ENCODE measurements at places on chromosomes 11 and 22.

- DNase-seq = no peak
These were observed 626 bp downstream of the FLRT1 start for GRCh38 chr11:64036087-64037026.

GRCh38 chr11:120173807-120174206 lies 35.9 kb upstream of the TRIM29 start:
- DNase-seq = no peak

DNA sequence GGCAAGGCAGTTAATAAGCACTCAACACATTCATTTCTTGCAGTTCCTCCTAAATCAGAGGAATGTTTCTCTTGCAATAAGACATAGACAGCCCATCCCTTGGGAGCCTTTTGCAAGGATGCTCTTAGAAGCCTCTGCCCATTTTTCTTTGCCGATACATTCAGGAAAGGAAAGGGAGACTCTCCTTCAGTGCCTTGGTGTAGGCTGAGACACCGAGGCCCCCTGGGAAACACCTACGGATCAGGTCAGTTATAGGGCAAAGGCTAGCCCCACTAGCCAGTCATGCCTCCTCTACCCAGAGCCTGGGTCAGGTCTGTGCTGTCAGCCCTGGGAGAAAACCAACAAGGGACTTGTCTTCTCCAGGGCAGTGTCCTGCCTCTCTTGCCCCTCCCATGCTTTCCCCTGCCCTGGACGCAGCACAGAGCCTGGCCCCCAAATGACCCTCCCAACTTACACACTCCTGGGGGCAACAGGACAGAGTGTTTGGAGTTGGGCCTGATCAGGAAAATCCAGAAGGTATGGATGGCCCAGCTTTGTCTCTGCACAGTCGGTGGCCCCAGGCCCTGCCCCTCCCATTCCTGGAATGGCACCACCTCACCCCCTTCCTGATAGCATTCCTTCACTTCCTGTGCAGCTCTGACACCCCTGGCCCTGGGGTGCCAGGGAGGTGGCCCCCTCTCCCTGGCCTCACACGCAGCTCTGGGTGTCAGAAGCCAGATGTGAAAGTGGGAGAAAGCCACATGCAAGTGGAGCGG lies 18.3 kb downstream of the ANKK1 start:
- DNase-seq = no peak

GRCh38 chr11:31847761-31848160 lies 36.6 kb upstream of the PAX6 start:
- DNase-seq = no peak

GRCh38 chr11:69374110-69374945 lies 80.4 kb downstream of the MYEOV start:
- DNase-seq = no peak

- no peak for DNase-seq
These were observed 87.2 kb downstream of the KCNC1 start for GRCh38 chr11:17821648-17822400.

- DNase-seq = no peak
These were observed 8.6 kb downstream of the PLA2G6 start for GRCh38 chr22:38172832-38173640.

DNA sequence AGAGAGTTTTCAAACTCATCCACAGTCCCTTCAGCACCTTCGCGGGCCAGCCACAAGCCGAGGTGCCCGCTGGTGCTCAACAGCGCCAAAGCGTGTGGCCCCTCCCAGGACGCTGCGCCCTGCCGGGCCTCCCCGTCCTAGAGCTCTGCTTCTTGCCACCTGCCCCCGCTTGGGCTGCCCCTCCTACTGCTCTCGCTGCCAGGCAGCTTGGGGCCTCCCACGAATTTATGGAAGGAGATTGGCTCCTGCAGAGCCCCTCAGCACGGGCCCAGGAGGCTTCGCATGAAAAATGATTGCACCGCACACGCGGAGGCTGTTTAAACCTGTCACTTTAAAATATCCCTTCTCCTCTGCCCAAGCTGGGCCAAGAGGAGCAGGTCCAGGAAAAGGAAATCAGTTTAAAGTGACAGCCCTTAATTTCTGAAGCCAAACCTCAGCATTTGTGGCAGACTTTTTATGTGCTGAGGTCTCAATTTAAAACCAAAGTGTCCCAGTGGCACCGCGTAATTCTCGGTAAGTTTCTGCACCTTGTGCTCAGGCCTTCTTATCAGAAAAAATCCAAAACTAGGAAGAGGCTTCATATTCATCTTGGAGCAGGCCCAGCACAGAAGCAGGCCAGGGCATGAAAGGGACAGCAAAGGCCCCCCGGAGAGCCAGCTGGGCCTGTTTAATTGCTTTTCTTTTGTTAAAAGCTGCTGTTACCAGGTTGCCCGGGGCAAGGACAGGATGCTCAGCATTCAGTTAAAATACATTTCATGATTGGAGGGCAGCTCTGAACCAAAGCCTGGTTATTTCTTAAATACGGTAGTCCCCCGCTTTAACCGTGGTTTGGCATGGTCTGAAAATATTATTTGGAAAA lies 303.6 kb downstream of the OPCML start:
- DNase-seq = no peak

GRCh38 chr22:25760294-25760693 lies 18.3 kb downstream of the MYO18B start:
- no peak for DNase-seq

DNA sequence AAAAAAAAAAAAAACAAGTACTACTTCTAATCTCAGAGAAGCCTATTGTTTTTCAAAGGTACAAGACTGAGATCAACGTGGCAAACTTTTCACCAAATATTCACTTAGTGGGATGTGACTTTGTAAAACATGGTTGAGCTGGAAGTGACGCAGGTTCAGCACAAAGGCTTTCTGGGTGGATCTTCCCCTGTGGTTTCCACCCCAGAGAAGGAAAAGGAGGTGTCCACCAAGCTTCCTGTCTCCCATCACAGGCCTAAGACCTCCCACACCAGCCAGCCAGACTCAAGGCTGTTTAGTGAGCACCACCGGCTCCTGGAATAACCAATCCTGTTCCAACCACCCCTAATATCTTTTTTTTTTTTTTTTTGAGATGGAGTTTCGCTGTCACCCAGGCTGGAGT lies 5.7 kb downstream of the TMEM184B start:
- DNase-seq = no peak

GRCh38 chr22:25122136-25122764 lies 77.4 kb upstream of the CRYBB3 start:
- no peak for DNase-seq

GRCh38 chr11:37230865-37231264 lies 632.8 kb upstream of the RAG2 start:
- no peak for DNase-seq

DNA sequence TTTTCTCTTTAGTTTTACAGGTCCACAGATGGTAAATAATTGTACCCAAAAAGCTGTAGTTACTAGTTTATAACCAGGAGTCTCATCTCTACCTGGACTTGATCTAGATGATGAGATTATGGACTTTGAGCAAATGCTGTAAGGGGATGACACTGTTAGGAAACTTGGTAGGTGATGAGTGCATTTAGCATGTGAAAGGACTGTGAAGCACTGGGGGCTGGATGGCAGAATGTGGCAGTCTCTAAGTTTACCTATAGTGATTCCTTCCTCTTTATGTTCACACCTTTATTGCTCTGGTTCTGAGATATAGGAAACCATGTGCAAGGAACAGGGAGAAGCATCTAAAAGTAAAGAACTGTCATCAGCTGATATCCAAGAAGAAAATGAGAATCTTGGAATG lies 230.7 kb upstream of the CHORDC1 start:
- no peak for DNase-seq

GRCh38 chr11:36890841-36891240 lies 292.8 kb upstream of the RAG2 start:
- DNase-seq = no peak

DNA sequence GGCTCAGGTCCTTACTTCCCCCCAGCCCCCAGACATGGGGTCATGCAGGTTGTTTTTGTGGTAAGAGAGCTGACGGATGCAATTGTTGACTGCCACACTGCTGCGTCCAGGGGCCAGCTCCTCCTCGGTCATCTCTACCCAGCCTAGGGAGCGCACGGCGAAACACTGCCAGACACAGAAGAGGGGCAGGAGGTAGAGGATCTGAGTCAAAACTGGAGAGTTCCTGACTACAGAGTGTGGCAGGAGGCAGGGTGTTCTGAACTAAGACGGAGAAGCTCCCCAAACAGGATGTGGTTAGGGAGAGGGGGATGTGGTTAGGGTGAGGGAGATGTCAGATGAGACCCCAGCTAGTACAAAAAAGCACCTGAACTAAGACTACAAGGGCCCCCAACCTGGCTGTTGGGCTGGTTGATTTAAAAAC lies 12.3 kb downstream of the SMPD1 start:
- no peak for DNase-seq

DNA sequence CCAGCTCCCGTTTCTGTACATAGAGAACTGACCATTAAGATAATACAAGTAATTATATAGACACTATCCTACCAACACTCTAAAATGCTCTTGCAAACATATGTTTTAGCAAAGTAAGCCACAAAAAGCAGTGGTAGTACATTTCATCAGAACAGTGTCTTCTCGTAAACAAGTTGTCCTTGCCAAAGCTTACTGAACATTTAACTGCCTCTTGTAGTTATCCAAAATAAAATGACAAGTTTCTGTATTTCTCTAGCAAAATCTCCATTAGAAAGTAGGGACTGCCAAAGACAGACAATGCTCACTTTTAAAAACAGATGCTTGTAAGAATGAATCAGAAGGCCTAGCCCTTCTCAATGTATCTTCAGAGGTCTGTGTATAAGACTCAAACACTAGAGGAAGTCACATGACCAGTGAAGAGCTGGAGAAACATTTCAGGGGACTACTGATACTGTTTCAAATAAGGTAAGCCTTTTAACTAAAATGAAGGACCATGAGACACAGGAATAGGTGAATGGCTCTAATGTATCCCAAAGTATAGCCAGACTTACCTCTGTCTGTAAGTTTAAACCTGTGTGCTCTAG lies 7.8 kb upstream of the ZC3H12C start:
- DNase-seq = no peak

- DNase-seq = no peak
These were observed 861.4 kb downstream of the NTM start for GRCh38 chr11:132231656-132232347.

DNA sequence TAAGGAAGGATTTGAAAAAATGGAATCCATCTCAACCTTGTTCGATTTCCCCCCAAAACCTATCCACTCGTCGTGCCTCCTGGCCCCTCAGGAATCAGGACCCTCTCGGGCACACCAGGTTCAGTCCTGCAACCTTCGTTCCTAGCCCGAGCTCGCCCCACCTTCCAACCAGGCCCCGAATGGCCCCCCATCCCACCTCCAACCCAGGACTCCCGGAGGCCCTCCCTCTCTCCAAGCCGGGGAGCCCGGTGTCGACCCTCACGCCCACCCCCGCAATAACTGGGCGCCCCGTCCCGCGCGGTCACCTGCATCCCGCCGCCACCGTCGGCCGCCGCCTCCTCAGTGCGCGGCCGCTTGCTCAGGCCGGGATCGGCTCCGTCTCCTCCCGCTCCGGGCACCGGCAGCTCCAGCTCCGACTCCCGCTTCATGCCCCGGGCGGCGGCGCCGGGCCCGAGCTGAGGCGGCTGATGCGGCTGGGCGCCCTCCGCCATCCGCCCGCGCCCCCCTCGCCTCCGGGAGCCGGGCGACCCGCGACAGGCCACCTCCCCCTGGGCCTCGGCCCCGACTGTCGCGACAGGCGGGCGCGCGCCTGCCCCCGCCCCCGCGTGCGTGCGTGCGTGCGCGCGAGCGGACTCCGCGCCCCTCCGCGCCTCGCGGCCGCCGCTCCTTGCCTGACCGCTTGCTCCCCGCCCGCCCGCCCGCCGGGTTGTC lies 534 bp downstream of the RBFOX2 start:
- no peak for DNase-seq

GRCh38 chr11:12540913-12541582 lies 133.2 kb upstream of the TEAD1 start:
- DNase-seq = no peak

DNA sequence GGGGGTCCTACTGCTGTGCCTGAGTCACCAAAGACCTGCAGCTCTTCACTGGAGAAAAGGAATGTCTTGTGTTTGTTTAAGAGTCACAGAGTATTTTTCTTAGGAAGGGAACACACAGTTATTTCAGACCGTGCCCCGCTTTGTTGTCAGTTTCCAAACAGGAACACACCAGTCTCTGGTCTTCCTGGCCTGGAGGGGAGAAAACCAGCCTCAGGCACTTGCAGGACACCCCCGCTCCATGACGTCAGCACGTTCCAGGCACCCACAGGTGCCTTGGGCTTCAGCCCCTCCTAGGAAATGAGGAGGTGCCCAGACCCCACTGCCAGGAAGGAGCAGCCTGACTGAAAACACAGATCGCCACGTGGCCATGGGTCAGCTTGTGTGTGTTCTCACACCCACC lies 5.4 kb downstream of the DEAF1 start:
- DNase-seq = no peak

GRCh38 chr11:115104851-115105453 lies 399.3 kb downstream of the CADM1 start:
- no peak for DNase-seq

DNA sequence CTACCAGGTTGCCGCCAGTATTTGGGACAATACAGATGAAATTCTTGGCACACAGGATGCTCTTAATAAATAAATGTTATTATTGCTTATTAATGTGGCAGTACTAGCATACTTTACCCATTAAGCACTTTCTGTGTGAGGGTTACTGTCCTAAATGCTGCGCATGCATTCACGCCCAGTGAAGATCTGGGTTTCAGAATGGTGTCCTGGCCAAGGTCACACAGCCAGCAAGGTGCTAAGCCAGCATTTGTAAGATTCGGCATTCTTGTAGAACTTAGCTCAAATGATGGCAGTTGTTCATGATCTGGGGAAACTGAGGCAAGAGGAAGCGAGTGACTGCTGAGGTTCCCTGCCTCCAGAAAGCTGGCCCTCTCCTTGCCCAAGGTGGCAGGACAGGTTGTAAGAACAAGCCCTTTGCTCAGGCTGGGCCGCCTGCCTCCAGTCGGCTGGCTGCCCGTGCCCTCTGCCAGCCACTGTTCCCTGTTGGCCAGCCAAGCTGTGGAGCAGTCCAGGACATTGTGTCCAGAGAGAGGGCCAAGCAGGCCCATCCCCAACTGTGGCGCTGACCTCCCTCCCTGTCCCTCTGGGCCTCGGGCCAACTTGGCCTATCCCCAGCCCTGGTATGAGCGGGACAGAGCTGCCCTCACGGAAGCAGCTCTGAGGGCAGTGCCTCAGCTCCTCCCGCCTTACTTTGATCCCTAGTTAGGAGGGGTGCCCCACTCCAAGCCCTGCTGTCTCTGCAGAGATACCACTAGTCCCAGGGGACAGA lies 28.8 kb downstream of the TOB2 start:
- no peak for DNase-seq

- DNase-seq = no peak
These were observed 26.8 kb downstream of the PGM2L1 start for GRCh38 chr11:74371269-74372052.

GRCh38 chr11:45414088-45414487 lies 127.9 kb upstream of the SYT13 start:
- DNase-seq = no peak

DNA sequence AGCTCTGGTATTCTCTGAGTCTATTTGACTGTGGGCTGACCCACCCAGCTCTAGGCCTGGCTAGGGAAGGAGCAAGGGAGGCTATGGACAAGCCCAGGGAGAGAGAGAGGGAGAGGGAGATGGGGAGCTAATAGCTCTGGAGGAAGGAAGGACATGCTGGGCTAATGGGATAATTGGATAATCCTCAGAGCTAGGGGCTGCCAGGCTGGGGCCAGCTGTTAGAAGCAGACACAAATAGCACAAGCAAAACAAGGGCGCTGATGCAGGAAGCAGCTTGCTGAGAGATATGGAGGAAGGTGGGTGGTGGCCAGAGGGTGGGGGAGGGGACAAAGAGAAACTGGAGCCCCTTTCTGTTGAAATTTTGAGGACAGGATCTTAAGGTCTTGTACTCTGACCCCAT lies 23.2 kb downstream of the ADORA2A start:
- no peak for DNase-seq

Measured in stimulated activated CD8-positive, alpha-beta memory T cell treated with anti-CD3 and anti-CD28 coated beads, Interleukin-7, amount 100 ng/mL, for 24 hours (primary cell).